Left ventricle myocardium inferior (tissue), 1 donor: ENCODE measurements at places on chromosomes 1 and 21.

DNA sequence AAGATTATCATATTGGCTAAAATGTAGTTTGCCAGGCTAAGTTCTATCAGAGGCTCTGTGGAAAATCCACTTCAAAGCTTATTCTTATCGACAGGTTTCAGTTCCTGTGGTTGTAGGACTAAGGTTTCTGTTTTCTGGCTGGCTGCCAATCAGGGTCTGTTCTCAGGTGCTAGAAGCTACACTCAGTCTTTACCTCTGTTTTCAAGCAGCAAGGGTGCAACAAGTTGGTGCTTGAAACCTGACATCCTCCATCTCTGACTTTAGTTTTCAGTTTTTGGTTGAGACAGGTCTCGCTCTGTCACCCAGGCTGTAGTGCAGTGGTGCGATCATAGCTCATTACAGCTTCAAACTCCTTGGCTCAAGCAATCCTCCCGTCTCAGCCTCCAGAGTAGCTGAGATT, 15.3 kb upstream of the TMCO2 start:
- no peak for DNase-seq

- no peak for DNase-seq
These were observed 36.4 kb upstream of the ETS2 start for GRCh38 chr21:38769191-38769780.

DNA sequence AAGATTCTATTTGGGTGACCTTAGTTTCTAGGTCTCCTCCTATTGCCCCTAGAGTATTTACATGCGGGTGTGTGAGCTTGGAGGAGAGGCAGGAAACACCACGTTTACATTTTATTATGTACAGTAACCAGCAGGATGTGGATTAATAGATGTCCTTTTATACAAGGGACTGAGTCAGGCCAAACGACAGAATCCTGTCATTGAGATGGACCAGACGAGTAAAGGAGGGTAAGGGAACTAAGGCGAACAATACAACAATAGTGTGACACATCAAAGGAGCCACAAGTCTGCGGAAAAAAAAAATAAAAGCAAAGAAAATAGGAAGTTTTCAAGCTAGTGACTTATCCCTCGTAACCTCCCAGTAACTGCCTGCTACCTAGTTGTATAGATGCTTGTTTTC, 151.1 kb downstream of the GABPA start:
- no peak for DNase-seq

GRCh38 chr21:35641271-35642016, 418.9 kb downstream of the SETD4 start:
- DNase-seq = no peak

- DNase-seq = no peak
These were observed 3.9 kb upstream of the FAM151A start for GRCh38 chr1:54627196-54627595.

GRCh38 chr1:53293123-53293522, 34.7 kb downstream of the LRP8 start:
- no peak for DNase-seq

- no peak for DNase-seq
These were observed 41.6 kb upstream of the AGL start for GRCh38 chr1:99808391-99809115.

- no peak for DNase-seq
These were observed 353.4 kb upstream of the PLXNA2 start for GRCh38 chr1:208597571-208597970.

- no peak for DNase-seq
These were observed 17.2 kb upstream of the PTAFR start for GRCh38 chr1:28193701-28194161.

DNA sequence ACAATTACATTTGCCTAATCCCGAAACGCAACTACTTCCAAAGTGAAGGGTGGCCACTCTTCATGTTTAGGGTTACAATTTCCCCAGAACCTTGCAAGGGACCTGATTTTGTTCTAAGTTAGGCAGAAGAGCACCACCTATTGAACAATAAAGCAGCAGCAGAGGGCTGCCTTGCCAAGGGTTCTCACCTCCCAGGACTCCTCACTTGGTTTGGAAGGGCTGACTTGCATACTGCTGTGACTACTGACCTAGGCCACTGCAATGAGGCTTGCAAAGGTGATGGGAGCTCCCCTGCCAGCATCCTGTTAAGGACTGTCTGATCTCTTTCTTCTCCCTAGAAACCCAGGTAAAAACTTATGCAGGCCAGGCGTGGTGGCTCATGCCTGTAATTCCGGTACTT, 14.2 kb downstream of the MTOR start:
- DNase-seq = no peak

- no peak for DNase-seq
These were observed 926 bp upstream of the SCMH1 start for GRCh38 chr1:41243079-41243385.

DNA sequence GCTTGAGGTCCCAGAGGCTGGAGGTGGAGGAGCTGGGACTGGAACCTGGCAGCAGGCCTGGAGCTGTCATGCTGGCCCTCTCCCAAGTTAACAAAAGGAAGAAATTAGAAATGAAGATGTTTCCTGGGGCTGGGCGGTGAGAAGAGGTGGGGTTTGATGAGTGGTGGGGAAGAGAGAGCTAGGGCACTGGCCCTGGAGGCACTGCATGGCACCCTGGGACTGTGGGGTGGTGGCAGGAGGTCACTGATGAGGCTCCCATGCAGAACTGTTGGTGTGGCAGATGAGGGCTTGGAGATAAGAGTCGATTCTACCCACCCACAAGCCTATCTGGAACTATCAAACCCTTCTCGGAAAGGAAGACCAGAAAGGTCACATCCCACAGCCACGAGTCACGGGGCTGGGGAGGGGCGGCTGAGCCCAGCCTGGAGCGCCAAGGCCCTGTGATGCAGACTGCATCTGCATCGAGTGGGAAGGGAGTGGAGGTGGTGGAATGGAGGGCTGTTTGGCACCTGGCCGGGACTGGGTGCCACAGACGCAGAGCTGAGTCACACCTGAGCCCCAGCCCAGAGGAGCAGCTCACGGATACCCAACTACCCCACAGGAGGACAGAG, 29.4 kb downstream of the MRPL37 start:
- no peak for DNase-seq

DNA sequence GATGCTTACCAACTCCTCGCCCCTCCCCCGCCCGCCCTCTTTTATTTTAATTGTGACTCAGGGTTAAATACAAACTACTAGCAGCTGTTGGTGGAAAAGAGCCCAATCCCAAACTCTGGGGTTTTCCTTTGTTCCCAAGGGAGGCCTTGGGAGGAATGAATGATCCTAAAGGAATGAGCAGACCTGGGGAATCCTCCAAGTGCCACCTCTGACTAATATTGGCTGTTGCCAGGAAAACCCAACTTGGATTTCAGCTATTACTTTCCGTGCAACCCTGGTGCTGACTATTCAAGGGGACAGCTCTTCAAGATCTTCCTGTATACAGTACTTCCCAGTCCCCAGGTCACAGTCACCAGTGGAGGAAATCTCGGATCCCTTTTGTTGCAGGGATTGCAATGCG, 1.3 kb upstream of the S100A10 start:
- DNase-seq = no peak

GRCh38 chr1:154860156-154860870, 9.8 kb downstream of the KCNN3 start:
- no peak for DNase-seq

DNA sequence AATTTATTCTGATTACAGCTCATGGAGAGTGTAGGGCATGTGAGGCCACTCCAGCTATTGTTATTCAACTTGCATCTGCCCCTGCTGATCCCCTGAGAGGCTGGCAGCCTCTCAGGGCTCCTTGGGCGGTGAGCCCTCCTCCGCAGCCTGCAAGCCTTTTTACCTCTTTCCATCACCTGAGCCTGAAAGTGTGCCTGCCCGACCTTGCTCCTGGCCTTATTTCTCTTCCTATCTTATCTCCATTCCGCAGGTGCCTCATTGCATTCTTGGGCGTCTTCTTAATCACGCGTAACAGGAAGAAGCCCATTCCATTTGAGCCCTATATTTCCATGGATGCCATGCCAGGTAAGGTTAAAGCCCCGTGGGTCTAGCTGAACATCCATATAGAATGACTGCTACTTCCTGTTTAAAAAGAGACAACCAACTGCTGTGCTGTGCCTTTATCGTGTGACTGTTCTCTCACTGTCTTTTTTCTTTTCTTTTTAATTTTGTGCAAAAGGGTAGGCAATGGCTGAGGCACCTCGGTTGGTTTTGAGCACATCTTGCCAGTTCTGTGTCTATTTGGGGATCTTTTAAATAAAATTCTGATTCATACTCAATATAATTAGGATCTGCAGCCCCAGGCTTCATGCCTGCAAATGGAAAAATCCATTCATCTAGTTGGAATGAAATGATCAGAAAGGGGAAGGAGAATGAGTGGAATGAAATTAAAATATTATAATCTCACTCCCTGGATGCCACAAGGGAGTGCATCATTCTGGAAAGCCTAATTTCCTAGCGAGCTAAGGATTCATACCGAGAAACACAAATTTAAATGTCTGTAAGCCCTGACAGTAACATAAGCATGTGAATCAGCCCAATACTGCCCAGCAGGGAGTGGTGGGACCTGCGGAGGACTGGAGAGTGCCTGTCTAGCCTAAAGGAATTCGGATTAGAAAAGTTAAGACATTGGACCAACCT, 38.6 kb upstream of the RCAN3 start:
- no peak for DNase-seq
